H9 (cell line): ENCODE measurements at places on chromosomes 2 and 18.

DNA sequence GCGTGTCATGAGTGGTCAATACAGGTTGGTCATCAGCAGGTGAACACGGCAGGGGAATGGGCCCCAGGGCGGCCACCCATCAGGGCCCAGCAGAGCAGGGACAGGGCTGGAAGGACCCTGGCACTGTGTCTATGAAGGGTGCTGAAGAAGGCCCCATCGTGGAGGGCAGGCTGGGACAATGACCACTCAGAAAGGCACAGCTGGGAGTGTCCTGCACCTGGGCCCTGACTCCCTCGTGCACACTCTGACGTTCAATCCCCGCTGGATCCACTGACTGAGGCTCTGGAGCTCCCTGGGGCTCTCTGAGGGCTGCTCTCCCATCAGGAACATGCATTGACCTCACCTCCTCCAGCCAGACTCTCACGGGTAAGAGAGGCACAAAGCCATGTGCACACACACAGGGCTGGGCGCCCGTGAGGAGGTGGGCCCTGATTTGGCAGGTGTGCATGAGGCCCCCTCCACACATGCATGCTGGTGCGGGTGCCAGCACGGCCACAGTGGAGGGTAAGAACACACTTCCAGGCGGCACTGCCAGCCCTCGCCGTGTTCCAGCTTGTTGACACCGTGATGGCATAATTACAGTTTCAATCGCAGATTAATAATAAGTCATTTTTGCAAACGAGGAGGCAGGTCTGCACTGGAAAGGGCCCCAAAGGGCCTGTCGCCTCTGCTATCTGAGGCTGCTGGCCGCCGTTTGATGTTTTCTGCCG, 58.5 kb downstream of the SMAD7 start:
- peaks cover 3% of the 10 kb centered on the region; the same call in 1 of the 2 replicates for H3K4me1 ChIP-seq
- DNase-seq = peak; percentile 23
- no peaks in the 10 kb centered on the region for H3K36me3 ChIP-seq
- no peak overlapping the region for H3K27ac ChIP-seq
- no peak overlapping the region for H3K4me3 ChIP-seq

- H3K36me3 ChIP-seq = peaks cover 4% of the 10 kb centered on the region; the same call in 1 of the 2 replicates
- no peak overlapping the region for H3K4me3 ChIP-seq
- DNase-seq = no peak
- no peaks in the 10 kb centered on the region for H3K27me3 ChIP-seq
- no peak overlapping the region for H3K27ac ChIP-seq
Observed at GRCh38 chr2:12469141-12469561, 247.6 kb upstream of the TRIB2 start.

DNA sequence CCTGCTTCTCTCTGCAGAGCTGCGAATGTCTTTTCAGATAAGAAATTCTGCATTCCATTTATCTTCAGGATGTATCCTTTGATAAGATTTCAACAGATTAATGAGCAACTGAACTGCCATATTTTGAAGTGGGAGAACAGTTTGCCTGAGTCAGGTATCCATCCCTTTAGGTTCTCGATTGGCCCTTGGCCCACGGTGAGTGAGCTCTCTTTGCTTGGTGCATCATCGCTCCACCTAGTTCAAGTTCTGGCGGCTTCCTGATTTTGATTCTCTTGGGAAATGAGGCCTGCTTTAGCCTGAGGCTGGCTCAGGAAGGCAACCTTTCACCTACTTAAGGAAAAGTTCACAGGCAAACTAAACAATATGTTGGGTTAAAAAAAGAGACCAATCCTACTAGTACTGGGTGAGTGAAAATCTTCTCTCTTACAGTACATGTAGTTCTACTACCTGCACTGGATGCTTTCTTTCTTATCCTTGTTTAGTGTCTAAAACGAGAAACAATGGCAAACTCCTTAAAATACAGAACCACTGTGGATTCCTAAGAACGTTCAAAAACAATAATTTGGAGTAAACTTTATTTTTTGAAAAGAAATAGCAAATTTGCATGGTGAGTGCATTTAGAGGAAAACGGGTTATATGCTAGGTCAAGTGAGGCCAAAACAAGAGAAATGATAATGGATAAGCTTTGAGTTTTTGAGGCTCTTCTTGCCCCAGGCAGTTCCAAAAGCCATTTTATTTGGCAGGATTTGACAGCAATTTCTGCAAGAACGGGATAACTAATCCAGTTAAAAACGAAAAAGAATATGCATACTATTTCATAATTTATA, 837 bp upstream of the ACSL3 start:
- peak; percentile 50 for DNase-seq
- H3K4me1 ChIP-seq = peaks cover 18% of the 10 kb centered on the region
- H3K27ac ChIP-seq = no peak overlapping the region
- no peaks in the 10 kb centered on the region for H3K27me3 ChIP-seq

- H3K27ac ChIP-seq = no peak overlapping the region
- H3K4me3 ChIP-seq = no peak overlapping the region
- peaks cover 4% of the 10 kb centered on the region; the same call in 1 of the 2 replicates for H3K36me3 ChIP-seq
Observed at GRCh38 chr2:200681697-200682096, 95.9 kb downstream of the AOX1 start.

GRCh38 chr2:192655916-192656315, 461.2 kb upstream of the TMEFF2 start:
- no peak overlapping the region for H3K4me3 ChIP-seq
- peaks cover 6% of the 10 kb centered on the region for H3K36me3 ChIP-seq
- no peaks in the 10 kb centered on the region for H3K27me3 ChIP-seq

DNA sequence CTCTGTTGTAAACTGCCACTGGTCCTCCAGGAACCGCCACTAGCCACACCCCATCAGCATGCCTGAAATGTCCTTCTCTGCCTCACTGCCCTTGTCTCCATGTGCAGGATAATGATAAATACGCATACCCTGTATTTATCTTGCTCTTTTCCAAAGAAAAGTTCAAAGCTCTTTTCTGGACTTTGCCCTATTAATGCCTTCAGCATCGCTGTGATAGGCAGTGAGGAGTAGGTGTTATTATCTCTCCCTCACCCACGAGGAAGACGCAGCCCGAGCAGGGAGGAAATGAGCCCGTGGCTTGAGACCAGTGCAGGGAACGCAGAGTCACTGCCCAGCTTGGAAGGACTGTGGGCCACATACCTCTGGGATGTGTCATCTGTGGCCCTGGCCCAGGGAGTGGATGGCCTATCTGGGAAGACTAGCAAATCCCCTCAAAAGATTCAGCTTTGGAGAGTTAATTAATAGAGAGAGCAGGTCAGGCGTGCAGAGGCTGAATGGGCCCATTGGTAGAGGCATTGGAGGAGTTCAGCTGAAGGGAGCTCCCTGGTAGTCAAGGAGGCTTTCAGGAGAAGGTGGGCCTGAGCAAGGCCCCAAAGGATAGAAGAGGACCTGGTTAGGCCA, 39.5 kb upstream of the MCFD2 start:
- H3K4me3 ChIP-seq = no peak overlapping the region
- peaks cover 8% of the 10 kb centered on the region; the same call in 2 of the 3 replicates for H3K36me3 ChIP-seq
- DNase-seq = peak; percentile 48
- no peaks in the 10 kb centered on the region for H3K27me3 ChIP-seq

DNA sequence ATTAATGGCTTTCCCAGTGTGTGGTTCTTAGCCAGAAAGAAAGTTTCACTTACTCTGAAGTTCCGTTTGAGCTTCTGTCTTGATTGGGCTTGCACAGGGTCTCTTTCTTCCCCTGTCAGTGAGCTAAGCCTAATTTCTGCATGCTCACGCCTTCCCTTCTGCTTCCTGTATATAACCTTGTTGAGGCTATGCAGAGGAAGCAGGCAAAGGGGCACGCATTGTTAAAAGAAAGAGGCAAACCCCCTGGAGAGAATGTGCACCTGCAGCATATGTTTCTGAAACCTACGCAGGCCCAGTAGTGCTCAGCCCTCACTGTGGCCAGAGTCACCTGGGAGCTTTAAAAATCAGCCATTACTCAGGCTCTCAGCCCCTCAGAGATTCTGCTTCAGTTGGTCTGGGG, 14.5 kb upstream of the PLA2R1 start:
- peaks cover 3% of the 10 kb centered on the region; the same call in 1 of the 2 replicates for H3K36me3 ChIP-seq
- H3K27me3 ChIP-seq = no peaks in the 10 kb centered on the region
- DNase-seq = no peak
- no peak overlapping the region for H3K4me3 ChIP-seq

DNA sequence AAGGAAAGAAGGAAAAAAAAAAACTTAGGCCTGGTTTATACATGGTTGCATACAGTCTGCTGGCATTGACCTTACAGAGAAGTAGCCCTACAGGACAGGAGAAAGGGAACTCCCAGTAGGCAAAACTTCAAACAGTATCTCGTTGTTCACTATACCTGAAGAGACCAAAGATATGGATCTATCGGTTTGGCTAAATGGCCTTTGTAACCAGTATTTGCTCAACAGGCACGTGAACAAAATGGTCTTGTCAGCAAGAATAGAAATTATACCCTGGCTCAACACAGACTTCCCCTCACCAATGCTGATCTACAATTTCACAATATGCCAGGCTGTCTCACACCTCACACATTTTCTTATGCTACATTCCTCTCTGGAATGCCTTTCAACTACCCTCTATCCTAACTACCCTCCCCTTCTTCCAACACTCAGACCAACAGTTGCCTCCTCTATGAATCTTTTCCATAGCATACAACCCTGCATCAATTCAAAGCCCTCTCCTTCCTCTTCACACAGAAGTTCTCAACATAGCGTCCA, 13.7 kb downstream of the HYCC2 start:
- DNase-seq = no peak
- no peak overlapping the region for H3K4me3 ChIP-seq
- no peaks in the 10 kb centered on the region for H3K27me3 ChIP-seq
- H3K27ac ChIP-seq = no peak overlapping the region
- no peaks in the 10 kb centered on the region for H3K4me1 ChIP-seq

GRCh38 chr2:209523041-209523740, 99.3 kb downstream of the MAP2 start:
- no peaks in the 10 kb centered on the region for H3K36me3 ChIP-seq
- DNase-seq = no peak
- H3K27ac ChIP-seq = no peak overlapping the region
- peaks cover 12% of the 10 kb centered on the region; the same call in 1 of the 2 replicates for H3K27me3 ChIP-seq
- no peak overlapping the region for H3K4me3 ChIP-seq

GRCh38 chr2:196249860-196250259, 78.5 kb upstream of the STK17B start:
- H3K27ac ChIP-seq = no peak overlapping the region
- H3K4me3 ChIP-seq = no peak overlapping the region
- H3K4me1 ChIP-seq = no peaks in the 10 kb centered on the region
- H3K36me3 ChIP-seq = no peaks in the 10 kb centered on the region

GRCh38 chr2:236021499-236022057, 146.6 kb downstream of the GBX2 start:
- DNase-seq = no peak
- no peaks in the 10 kb centered on the region for H3K27me3 ChIP-seq
- no peak overlapping the region for H3K4me3 ChIP-seq
- H3K27ac ChIP-seq = no peak overlapping the region
- peaks cover under 1% of the 10 kb centered on the region; the same call in 1 of the 2 replicates for H3K4me1 ChIP-seq

GRCh38 chr2:105258835-105259350, 17.4 kb downstream of the GPR45 start:
- H3K27ac ChIP-seq = no peak overlapping the region
- DNase-seq = no peak
- H3K36me3 ChIP-seq = no peaks in the 10 kb centered on the region
- no peaks in the 10 kb centered on the region for H3K27me3 ChIP-seq

- no peaks in the 10 kb centered on the region for H3K4me1 ChIP-seq
- H3K36me3 ChIP-seq = no peaks in the 10 kb centered on the region
- no peak overlapping the region for H3K27ac ChIP-seq
- H3K27me3 ChIP-seq = no peaks in the 10 kb centered on the region
Observed at GRCh38 chr18:45149712-45150111, 465.6 kb upstream of the SLC14A2 start.

DNA sequence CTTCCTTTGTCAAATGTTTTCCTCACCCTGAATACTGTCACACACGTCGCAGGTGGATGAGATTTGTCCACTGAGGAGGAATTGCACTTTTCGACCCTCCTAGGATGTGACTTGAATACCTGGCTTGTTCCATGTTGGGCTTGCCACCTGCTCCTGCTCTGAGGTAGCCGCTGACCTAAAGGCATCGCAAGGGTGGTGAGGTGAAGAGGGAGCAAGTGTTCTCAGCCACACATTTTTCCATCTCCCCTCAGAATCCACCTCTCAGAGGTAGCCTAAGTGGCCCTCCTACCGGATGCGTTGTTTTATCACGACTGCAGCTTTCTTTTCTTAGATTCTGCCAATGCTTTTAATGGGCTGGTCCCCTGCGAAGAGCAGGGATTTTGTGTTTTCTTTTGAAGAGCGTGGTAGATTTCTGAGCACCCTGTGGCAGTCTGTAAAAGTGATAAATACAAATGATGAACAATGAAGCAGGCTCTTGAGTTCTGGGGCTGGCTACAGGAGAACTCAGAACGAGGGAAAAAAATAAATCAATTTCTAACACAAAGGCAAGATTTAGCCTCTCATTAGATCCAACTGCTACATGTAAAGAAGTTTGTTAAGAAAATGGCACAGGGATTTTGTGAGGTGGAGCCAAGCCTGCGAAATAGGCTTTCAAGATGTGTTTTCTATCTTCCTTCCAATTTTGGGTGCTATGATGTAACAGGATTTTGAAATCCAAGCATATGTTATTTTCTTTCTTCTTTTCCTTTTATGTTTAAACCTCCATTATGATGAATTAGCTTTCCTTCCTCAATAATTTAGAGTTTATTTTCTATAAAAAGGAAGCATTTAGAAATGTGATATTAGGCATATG, 386.7 kb downstream of the TGIF1 start:
- no peak for DNase-seq
- no peaks in the 10 kb centered on the region for H3K27me3 ChIP-seq
- H3K27ac ChIP-seq = peak overlapping the region; percentile 40
- no peak overlapping the region for H3K4me3 ChIP-seq
- H3K36me3 ChIP-seq = no peaks in the 10 kb centered on the region
- peaks cover 2% of the 10 kb centered on the region; the same call in 1 of the 2 replicates for H3K4me1 ChIP-seq

DNA sequence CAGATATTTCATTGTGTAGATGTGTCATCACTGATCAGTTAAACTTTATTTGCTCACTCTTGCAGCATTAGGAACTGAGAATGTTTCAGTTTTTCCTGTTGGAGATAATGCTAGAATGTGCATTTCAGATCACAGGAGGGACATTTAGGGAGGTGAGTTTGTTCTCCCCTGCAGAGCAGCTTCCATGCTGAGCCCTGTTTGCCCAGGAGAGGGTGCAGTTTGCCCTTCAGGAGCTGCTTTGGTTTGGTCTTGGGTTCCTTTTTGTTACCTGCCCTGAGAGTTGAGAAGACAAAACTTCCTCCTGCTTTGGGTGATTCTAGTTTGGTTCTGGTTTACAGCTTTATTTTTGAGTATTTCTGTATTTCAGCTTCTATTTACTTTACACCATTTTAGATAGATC, 49.9 kb downstream of the DGKD start:
- H3K36me3 ChIP-seq = peaks cover 5% of the 10 kb centered on the region; the same call in 1 of the 2 replicates
- no peaks in the 10 kb centered on the region for H3K27me3 ChIP-seq
- H3K27ac ChIP-seq = no peak overlapping the region
- no peak for DNase-seq
- H3K4me3 ChIP-seq = no peak overlapping the region
- no peaks in the 10 kb centered on the region; the same call in 1 of the 2 replicates for H3K4me1 ChIP-seq

GRCh38 chr2:113233593-113234550, 44.8 kb downstream of the PAX8 start:
- no peak overlapping the region for H3K27ac ChIP-seq
- H3K4me3 ChIP-seq = no peak overlapping the region
- H3K36me3 ChIP-seq = peaks cover 3% of the 10 kb centered on the region; the same call in 2 of the 3 replicates
- no peaks in the 10 kb centered on the region for H3K27me3 ChIP-seq
- no peak for DNase-seq

GRCh38 chr2:16079637-16080036, 139.3 kb downstream of the MYCN start:
- no peak overlapping the region for H3K27ac ChIP-seq
- H3K27me3 ChIP-seq = no peaks in the 10 kb centered on the region
- H3K4me3 ChIP-seq = no peak overlapping the region
- no peaks in the 10 kb centered on the region for H3K36me3 ChIP-seq
- DNase-seq = no peak

GRCh38 chr2:138267902-138268254, 233.7 kb upstream of the SPOPL start:
- H3K27me3 ChIP-seq = no peaks in the 10 kb centered on the region
- H3K4me1 ChIP-seq = peaks cover 5% of the 10 kb centered on the region; the same call in 1 of the 2 replicates
- peaks cover 17% of the 10 kb centered on the region for H3K36me3 ChIP-seq
